ENCODE measurements at places on chromosomes 5 and 9.

DNA sequence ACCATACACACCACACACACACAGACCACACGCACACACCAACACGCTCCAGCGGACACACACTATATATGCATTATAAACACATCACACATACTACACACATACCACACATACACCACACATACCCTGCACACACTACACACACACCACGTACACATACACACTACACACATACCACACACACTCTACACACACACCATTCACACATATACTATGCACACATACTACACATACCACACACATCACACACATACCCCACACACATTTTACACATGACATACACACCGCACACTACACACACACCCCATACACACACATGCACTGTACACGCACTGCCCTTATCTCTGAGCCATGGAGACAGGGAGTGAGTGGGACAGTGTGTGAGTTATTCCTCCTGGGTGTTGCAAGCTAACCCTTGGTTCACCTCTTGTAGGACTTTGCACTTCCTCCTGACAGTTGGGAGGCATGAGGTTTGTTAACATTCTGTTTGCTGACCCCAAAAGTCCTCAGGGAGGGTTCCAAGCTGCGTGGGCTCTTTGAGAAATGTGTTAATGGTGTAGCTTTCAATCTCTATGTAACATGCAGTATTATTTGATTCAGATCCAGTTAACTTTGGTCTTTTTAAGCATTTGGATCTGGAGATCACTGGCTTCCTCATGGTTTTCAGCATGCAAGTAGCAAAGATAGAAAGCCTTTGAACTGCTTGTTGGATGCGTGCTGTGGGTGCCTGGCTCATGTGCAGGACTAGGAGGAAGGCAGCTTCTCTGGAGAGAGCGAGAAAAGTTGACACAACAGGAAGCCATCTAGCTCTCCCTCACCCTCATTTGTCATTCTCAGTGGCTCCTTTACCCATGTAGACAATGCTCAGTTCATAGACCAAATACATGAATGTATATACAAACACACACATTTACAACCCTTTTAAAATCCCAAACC, 13.7 kb downstream of the IL31RA start:
- DNase-seq, result no peak

DNA sequence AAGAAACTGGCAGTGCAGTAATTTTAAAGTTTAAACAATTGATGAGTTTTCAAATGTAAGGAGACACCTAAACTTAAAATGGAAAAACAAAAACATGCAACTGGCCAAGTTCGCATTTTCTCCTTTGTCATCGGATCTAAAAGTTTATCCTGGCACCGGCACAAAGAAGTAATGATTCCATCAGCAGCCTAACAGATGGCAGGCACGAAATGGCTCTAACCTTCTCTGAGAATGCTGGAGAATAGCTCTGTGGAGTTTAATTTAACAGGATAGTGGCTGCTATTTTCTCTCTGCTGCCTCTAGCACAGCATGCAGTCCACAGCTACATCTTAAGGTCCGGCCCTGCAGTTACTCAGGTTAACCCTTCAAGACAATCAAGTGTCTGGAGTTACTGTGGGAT, 82.2 kb downstream of the PRELID2 start:
- no peak for DNase-seq

- no peak for DNase-seq
Measured at GRCh38 chr5:37757980-37758582, 81.8 kb downstream of the GDNF start.

DNA sequence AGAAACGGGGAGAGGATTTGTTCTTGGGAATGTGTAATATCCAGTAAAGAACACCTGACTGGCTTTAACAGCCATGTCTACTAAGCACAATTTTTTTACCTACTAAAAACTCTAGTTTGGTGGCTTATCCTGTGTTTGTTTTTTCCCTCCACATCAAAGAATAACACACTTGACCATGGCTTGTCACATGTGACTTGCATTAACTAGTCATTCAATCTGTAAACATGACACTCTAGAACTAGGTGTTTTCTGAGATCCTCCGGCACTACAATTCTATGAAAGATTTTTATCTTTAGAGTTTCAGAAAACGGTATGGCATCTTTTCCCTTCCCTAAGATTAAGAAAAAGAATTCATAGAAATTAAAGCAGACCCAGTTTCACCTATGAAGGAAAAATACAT, 103.7 kb downstream of the CEMIP2 start:
- DNase-seq, result no peak

GRCh38 chr5:151108566-151108965, 27.7 kb upstream of the TNIP1 start:
- no peak for DNase-seq

- DNase-seq, result no peak
Measured at GRCh38 chr5:26572480-26572879, 465.9 kb downstream of the CDH9 start.

- DNase-seq, result no peak
Measured at GRCh38 chr5:150624334-150625163, 15.9 kb upstream of the SYNPO start.

DNA sequence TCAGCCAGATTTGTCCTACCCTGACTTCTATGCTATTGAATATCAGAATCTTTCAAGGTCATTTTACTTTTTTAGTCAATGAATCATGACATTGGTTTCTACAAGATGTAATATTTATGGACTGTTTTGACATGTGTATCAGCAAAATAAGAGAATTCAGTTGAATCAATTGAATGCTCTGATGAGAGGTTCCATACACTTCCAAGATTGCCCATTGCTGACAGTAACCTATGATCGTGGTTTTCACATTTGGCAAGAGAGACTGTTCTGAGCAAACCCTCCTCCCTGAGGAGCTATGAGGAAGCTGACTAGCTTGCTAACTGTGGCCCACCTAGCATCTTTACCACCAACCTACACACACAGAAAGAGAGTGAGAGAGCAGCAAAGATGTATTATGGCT, 56.7 kb upstream of the FST start:
- DNase-seq, result no peak

DNA sequence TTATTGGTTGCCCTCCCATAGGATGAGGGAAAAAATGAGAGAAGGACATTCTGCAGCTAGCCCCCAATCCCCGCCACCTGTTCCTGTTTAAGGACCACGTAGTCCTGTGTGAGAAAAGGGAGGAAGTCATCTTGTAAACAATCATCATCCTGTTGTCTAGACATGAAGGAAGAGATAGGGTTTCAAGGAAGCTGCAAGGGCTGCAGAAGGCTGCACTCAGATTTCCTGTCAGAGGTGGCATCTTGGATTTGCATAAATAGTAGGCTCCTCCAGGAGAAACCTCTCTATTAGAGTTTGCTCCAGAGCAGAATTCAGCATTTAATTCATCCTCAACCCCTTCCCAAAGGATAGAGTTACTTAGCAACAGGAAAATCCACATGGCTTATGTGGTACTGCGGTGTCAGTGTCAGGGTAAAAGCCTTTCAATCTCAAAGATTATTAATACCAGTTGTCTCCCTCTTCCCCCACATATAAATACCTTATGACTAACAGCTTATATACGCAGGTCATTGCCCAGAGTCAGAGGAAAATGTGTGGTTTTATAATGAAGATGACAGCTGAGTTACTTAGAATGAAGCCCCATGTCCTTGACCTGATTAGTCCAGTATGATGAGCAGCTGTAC, 4.6 kb upstream of the DNAJC18 start:
- DNase-seq, result no peak

- no peak for DNase-seq
Measured at GRCh38 chr9:84670138-84671041, 861 bp downstream of the NTRK2 start.

- DNase-seq, result no peak
Measured at GRCh38 chr5:121915765-121916164, 46.0 kb upstream of the SRFBP1 start.

GRCh38 chr5:145220481-145220880, 614.7 kb downstream of the PRELID2 start:
- DNase-seq, result peak; percentile 10

DNA sequence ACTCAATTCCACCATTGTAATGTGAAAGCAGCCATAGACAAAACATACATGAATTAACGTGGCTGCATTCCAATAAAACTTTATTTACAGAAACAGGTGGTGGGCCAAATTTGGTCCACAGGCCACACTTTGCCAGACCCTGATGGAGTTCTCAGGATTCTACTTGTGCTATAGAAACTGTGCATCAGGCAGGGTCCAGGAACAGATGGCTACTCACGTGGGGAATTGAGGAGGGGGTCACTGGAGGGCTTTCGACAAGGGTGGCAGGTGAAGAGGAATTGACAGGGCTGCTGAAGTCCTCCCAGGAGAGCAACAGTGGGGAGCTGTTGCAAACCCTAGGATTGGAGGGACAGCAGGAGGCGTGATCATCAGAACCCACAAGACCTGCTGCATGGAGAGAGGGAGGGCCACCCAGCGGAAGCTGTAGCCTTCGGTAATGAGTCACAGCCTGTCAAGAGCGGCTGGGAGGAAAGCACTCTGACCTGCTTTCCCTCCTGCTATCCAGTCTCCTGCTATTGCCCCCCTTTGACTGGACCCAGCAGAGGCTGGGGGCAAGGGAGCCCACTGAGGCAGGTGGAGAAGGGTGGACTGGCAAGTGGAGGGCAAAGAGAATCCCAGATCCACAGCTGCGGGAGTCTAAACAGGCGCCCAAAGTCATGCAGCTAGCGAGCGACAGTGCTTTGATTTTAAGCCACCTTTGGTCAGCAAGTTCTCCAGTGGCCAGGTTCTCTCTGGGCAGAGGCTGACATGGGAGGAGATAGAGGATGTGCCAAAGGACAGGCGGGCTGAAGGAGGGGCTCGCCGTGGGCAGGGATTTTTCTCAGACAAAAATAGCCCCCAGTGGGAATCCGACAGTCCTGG, 138.3 kb upstream of the SMIM23 start:
- DNase-seq, result no peak

GRCh38 chr5:61348447-61348846, 16.4 kb downstream of the ZSWIM6 start:
- DNase-seq, result no peak

- DNase-seq, result no peak
Measured at GRCh38 chr5:43623048-43623680, 20.2 kb downstream of the NNT start.
